ENCODE measurements at places on chromosomes 7 and 10. TPM values are rescaled to one million over a fixed set of nuclear protein-coding genes. Genes with fewer than 3 reads are reported as not detected.

GRCh38 chr7:70316745-70317144 is 718.5 kb downstream of the AUTS2 start:
- no peak for DNase-seq

- no peak for DNase-seq
Measured at GRCh38 chr7:27262121-27262520, 19.5 kb downstream of the EVX1 start.

DNA sequence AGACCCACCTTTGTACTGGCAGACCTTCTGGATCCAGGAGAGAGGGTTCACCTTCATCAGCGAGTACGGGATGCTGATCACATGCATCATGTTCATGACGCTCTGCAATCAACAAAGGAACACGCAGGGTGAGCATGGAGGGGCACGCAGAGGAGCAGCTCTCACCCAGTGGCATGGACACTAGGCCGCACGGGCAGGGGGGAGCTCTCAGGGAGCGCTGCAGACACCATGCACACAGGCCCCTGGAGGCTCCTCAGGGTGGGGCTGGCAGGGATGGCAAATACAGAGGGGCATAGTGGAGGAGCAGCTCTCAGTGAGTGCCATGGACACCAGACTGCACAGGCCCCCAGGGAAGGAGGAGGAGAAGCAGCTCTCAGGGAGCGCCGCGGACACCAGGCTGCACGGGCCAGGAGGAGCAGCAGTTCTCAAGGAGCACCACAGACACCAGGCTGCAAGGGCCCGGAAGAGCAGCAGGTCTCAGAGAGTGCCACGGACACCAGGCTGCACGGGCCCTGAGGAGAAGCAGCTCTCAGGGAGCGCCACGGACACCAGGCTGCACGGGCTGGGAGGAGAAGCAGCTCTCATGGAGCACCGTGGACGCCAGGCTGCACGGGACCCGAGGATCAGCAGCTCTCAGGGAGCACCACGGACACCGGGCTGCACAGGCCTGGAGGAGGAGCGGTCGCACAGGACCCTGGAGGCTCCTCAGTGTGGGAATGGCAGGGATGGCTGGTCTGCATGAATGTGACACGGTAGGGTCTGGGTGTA is 249.5 kb downstream of the ZMYND11 start:
- DNase-seq: no peak

Gene STAG3
- not detected for polyA plus RNA-seq

- peak; percentile 86 for DNase-seq
Measured at GRCh38 chr10:6300106-6300783, 97.5 kb downstream of the PFKFB3 start.

- DNase-seq: no peak
Measured at GRCh38 chr7:138324941-138325340, 135.1 kb upstream of the TRIM24 start.

DNA sequence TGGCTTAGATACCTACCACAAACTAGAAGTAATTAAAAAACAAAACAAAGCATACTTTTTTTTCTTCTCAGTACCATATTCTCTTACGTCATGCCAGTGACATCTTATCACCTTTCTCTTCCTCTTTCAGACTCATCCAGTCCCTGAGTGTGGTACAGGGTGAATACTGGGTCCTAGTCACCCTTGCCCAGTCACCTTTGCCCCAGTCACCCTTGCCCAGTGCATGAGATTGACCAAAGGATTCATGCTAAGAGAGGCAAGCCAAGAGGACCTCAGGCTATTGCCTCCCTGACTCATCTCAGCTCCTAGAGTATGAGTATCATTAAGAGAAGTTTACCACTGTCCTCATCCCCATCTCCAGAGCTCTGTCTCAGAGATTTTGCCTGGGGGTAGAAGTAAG is 10.0 kb upstream of the TSPAN12 start:
- no peak for DNase-seq

- DNase-seq: no peak
Measured at GRCh38 chr10:127417031-127417430, 132.1 kb upstream of the NPS start.

Gene ATP6V0A4
- polyA plus RNA-seq: not detected

DNA sequence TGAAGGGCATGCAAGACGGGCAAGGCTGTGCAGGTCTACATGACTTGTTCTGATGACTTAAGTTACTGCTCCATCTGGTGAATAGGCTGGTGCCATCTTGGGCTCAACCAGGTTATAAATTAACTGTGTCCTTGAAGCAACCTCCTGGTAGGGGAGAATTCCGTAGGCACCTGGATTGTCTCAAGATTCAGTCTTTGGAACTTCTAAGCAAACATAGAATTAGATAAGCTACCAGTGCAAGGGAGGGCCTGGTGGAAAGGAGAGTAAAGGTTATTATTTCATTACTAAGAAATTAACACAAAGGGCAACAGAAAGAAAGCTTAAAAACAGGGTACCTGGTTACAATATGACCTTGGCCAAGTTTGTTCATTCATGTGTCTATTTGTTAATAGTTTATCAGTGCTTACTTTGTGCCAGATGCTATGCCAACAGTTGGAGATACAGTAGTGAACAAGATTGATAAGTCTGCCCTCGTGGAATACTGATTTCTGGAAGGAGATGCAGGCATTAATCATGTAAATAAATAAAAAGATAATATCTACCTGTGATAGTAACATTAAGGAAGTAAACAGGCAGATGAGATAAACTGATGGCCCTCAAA is 107.0 kb upstream of the PALS2 start:
- DNase-seq: no peak

Gene LIPF
- not detected for polyA plus RNA-seq

Gene AFAP1L2
- polyA plus RNA-seq: 0.01 TPM

Gene ZPBP
- polyA plus RNA-seq: not detected

- DNase-seq: no peak
Measured at GRCh38 chr7:3806516-3806915, 505.5 kb downstream of the SDK1 start.

DNA sequence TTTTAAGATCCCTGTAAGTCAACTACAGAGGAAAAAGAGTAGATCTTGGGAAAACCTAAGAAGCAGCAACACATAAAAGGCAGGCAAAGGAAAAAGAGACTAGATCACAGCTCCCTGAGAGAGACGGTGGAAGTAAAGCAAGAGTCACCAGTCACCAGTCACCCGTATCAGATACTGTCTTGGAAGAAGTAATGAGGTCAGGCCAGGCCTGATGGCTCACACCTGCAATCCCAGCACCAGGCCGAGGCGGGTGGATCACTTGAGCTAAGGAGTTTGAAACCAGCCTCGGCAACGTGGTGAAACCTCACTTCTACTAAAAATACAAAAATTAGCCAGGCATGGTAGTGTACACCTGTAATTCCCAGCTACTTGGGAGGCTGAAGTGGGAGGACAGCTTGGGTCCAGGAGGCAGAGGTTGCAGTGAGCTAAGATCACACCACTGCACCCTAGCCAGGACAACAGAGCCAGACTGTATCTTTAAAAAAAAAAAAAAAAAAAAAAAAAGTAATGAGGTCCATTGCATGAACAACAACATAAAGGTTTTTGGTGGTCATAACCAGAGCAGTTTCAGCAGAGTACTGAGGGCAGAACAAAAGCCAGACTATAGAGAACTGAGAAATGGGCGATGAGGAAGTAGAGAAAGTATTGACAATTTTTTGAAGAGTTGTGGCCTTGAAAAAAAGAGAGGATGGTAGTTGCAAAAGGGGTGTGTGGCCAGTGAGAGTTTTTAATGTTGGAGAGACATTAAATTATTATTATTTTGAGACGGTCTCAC is 16.9 kb downstream of the ZNF713 start:
- no peak for DNase-seq

- peak; percentile 66 for DNase-seq
Measured at GRCh38 chr10:89207181-89207800, at the start of gene CH25H. Gene CH25H (minus strand): TSS chr10:89207317. CDS start chr10:89207292, 25 bp downstream.

GRCh38 chr10:58269782-58270290 is 874 bp downstream of the CISD1 start:
- no peak for DNase-seq

DNA sequence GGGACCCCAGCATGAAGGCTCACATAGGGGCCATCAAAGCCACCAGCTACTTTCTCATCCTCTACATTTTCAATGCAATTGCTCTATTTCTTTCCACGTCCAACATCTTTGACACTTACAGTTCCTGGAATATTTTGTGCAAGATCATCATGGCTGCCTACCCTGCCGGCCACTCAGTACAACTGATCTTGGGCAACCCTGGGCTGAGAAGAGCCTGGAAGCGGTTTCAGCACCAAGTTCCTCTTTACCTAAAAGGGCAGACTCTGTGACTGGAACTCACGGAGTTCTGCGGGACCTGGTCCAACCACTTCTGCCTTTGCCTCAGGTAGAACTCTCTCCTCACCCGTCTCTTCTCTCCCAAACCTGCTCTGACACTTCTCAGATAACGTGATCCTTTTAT is 945 bp downstream of the TAS2R40 start:
- DNase-seq: peak; percentile 80

DNA sequence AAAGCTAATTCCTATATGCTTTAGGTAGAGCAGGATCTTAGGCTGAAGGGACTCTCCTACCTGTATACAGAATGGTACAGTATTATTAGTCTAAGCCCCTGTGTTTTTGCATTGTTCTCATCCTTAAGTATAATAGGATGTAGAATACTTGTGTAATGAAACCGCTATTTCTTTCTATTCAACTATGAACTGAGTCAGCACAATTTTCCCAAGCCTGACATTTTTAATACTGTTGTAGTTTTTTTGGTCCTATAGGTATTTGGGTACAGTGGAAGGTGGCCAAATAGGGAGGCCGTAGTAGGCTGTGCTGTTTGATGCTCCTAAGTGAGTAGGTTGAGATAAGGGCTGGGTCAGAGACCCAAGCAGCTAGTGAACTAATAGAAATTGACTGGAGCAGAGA is 205.1 kb downstream of the MACC1 start:
- DNase-seq: no peak

Gene CLDN4
- 0.05 TPM for polyA plus RNA-seq

DNA sequence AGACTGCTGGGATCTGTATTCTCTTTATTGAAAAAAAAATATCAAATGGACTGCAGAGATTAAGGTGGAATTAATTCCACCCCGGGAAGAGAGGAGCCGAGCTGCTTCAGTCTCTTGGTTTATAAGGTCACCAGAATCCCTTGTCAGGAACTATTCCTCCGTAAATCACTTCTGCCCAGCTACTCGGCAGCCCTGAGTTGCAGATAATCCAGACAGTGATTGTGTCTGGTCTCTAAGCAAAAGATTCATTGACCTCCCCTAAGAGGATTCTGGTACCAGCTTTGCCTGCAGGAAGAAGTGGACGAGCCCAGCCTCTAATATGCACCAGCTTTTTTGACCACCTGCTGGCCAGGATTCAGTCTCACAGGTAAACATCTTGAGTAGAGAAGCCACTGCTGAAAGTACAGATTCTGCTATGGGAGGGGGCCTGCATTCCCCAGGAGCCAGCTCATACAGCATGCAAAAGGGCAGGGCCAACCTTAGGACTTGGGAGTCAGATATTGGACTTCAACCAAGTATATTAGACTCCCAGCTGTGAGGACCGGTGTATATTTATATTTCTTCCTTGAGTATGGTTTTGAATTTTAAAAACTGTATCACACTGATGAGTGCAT is 27.1 kb upstream of the PLXNA4 start:
- DNase-seq: no peak

DNA sequence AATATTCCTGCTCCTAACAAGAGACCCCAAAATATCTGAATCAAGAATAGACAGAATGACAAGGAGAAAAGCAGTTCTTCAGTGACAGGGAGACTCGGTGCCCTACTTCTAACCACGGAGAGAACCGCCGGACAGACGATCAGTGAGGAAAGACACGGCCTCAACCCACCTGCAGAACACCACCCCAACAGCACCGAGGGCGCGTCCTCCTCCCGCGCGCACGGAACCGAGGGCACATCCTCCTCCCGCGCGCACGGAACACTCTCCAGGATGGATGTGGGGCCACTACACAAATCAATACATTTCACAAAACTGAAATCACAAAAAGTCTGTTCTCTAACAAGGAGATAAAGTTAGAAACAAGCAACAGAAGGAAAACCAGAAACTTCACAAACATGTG is 9.7 kb upstream of the ADAM8 start:
- DNase-seq: no peak

- no peak for DNase-seq
Measured at GRCh38 chr7:24883622-24884013, 96.4 kb downstream of the OSBPL3 start.

- no peak for DNase-seq
Measured at GRCh38 chr7:52540041-52540440, 495.4 kb upstream of the POM121L12 start.

- DNase-seq: no peak
Measured at GRCh38 chr7:31267486-31267885, 73.0 kb downstream of the NEUROD6 start.

DNA sequence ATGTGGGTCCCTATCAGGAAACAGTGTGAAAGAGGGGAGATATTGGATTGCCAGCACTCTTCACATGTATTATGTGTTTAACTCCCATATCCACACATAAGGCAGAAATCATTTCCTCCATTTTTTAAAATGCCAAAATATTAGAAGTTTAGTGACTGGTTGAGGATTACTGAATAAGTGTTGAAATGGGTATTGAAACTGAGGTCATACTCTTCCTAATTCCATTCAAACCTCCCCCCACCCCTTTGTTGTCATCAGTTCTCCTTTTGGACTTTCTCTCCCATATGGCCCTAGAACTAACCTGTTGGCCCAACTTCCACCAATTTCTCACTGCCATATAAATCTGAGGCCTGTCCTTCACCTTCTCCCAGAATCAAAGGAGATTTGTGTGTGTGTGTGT is 81.6 kb downstream of the EVX1 start:
- DNase-seq: peak; percentile 41

DNA sequence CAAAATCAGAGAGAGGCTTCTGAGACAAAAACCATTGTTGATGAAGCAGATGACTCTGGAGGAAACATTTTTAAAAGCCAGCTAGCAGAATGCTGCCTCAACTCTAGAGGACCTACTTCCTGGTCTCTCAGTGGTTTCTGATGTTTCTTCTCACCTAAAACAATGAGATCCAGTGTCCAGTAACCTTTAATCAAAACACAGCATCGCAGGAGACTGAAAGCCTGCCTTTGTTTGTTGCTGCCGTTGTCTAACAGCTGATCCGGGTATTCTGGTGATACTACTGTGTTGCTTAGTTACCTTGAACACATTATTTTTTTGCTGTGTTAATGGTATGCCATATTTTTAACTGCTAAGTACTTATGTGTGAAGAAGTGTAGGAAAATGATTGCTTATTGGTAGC is 70.9 kb downstream of the WIPF3 start:
- no peak for DNase-seq

GRCh38 chr10:3178042-3178441 is 5.5 kb upstream of the PITRM1 start:
- DNase-seq: no peak

DNA sequence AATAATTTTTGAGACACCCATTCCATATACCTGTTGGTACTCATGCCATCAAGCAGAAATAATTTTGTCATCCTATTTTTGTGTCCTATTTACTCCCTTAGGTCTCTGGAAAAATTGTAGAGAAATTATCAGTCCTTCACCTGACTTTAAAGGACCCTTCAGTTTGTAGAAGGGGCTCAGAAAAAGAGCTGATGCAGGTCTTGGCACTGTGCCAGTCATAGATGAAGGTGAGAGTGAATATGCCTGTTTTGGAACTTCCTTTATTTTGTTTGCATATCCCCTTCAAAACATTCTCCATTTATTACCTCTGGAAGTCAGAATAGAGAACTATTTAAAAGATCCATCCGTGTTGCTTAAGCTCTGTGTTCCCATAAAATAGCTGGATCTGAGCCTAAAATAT is 321.0 kb upstream of the TPK1 start:
- no peak for DNase-seq

GRCh38 chr7:84085147-84085546 is 109.4 kb downstream of the SEMA3A start:
- DNase-seq: no peak

- DNase-seq: peak; percentile 52
Measured at GRCh38 chr7:30172451-30172850, 37.7 kb downstream of the MTURN start.

- peak; percentile 40 for DNase-seq
Measured at GRCh38 chr10:107814865-107815487, 650.5 kb upstream of the SORCS1 start.
